ENCODE measurements at places on chromosomes 4 and X. TPM values are rescaled to one million over a fixed set of nuclear protein-coding genes. Genes with fewer than 3 reads are reported as not detected.

DNA sequence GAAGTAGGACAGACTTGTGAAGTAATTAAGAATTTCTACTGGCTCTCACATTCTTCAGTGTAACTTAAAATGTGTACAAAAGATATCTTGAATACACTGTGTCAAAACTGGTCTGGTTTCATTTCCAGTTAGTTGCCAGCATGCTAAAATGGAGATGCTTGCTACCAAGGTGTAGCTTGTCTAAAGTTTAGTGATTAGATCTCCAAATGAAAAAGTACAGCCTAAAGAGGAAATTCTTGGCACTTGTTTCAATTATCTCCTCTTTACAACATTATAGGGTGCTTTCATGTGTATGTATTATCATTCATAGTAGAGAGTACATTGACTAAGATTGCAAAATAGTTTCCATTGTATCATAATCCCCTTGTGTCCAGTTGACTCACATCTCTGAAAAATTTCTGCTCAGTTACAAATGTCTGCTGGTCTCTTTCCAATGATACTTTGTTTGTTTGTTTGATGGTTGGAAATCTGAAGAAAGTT lies 97.3 kb upstream of the SPRY1 start:
- DNase-seq, result no peak

DNA sequence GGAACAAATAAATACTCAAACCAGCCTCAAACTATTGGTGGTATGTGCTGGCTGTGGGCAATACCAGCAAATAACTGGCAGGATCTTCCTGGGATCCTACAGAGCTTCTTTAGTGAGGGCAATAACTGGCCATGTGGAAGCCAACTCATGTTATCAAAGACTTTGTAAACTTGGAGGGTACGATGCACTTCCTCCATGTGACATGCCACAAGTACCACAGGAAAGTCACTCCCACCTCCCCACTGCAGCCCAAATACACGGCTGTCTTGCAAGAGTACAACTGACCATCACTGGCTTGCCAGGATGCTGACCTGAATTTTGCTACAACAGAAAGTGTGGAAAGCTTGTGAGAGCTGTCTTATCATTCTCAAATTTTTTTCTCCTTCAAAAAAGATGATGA lies 93.3 kb upstream of the MAML3 start:
- DNase-seq, result no peak

DNA sequence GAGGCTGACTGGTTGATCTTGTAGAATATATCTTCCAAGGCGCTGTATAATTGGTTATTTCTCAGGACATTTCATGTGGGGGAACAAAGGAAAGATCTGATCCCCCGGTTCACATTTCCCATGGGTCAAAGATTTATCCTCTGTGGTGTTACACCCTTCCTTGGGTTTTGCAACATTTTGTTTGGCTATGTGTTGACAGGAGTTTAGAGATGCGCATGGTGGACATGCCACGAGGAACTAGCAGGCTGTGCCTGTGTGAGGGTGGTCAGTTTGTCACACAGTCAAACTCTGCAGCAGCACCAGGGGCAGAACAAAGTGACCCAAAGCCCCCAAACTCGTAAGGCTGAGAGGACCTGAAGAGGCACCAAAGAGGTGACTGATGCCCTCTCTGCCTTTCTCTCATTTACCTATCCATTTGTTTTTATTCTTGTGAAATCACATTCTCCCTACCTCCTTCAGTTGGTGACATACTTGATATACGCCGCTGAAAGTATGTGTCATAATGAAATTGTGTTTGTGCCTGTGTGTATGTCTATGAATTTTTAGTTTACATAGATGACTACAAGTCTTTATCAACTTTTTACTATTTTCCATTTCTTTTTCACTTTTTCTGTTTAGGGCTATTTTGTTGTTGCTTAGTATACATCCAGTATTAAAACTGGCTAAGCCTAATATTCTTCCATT lies 164.7 kb downstream of the SPCS3 start:
- DNase-seq, result no peak

DNA sequence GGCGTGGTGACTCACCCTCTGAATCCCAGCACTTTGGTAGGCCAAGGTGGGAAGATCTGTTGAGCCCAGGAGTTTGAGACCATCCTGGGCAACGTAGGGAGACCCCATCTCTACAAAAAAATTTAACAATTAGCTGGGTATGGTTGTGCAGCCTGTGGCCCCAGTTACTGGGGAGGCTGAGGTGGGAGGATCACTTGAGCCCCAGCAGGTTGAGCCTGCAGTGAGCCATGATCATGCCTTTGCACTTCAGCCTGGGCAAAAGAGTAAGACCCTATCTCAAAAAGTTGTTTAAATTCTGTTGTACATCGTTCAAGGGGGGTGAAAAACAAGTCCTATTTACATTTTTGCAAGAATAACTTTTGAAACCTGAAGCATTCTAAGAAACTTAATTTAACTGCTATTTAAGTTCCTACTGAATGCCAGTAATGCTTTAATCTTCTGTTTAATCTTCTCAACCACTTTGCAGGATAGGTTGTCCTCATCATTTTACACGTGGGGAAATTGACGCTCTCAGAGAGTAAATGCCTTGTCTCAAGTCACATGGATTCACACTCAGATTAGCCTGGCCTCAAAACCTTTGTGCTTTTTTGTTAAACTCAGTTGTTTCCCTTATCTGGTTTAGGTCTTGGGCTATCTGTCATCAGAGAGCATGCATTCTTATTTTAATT lies 7.0 kb downstream of the STAG2 start:
- DNase-seq, result no peak

GRCh38 chr4:69811166-69811565 lies 48.8 kb downstream of the SULT1E1 start:
- no peak for DNase-seq

DNA sequence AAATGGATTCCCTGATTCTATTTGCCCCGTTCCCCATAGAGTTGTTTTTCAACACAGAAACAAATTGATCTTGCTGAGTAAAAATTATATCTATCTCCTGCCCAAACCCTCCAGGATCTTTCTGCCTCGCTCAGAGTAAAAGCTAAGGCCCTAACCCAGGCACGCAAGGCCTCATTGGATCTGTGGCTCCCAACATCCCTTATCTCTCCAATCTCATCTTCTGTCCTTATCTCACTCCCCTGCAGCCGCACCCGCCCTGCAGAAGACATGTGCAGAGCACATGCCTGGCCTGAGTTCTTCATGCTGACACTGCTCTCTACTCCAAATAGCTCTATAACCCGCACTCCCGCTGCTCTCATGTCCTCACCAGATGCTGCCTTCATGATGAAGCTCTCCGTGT lies 543.8 kb upstream of the ZFP42 start:
- DNase-seq, result no peak

P2RY8 gene
- 0.09 TPM for total RNA-seq

MTTP gene
- 2.4 TPM for total RNA-seq
